ENCODE measurements at places on chromosomes 4 and X. TPM values are rescaled to one million over a fixed set of nuclear protein-coding genes. Genes with fewer than 3 reads are reported as not detected.

ATP8A1 gene
- total RNA-seq = 20.5 TPM

BGN gene
- total RNA-seq = 18.7 TPM

CFAP47 gene
- not detected for total RNA-seq

PPA2 gene
- 57.8 TPM for total RNA-seq
